Transverse colon (tissue), 4 donors: ENCODE measurements at places on chromosomes 11 and 22. TPM values are rescaled to one million over a fixed set of nuclear protein-coding genes. Genes with fewer than 3 reads are reported as not detected.

The OMP gene
- 126 TPM for total RNA-seq

The IGLL5 gene
- total RNA-seq = 14.9 TPM

The PLAAT2 gene
- total RNA-seq = 43.0 TPM

The ISX gene
- 131 TPM for total RNA-seq

The AASDHPPT gene
- 3.4 TPM for total RNA-seq

The CDC42BPG gene
- 50.5 TPM for total RNA-seq

The VPREB1 gene
- not detected for total RNA-seq

The PGA5 gene
- 15.0 TPM for total RNA-seq

The MUC15 gene
- total RNA-seq = not detected

The RIBC2 gene
- total RNA-seq = not detected

The MED19 gene
- 6.2 TPM for total RNA-seq

The MIOX gene
- not detected for total RNA-seq

The TEAD1 gene
- 214 TPM for total RNA-seq

DNA sequence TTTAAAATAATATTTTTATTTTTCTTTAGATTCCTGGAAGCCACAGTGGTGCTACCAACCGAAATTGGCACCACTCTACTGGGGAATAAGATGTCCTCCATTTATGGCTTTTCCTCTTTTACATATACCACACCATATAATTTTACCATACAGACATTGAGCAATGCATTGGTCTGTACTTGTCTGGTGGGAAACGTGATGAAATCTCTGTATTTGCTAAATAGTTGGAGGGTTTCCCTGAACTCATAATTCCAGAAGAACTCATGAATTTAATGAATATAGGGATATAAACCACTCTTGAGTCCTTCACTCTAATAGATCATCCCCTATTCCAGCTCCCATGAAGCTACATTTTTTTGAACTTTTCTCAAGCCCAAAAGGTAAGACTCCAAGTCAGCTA is 28.0 kb upstream of the MMP13 start:
- no peak for DNase-seq

- DNase-seq = peak; percentile 95
These were observed 16.7 kb downstream of the PHLDA2 start for GRCh38 chr11:2912498-2912897.

DNA sequence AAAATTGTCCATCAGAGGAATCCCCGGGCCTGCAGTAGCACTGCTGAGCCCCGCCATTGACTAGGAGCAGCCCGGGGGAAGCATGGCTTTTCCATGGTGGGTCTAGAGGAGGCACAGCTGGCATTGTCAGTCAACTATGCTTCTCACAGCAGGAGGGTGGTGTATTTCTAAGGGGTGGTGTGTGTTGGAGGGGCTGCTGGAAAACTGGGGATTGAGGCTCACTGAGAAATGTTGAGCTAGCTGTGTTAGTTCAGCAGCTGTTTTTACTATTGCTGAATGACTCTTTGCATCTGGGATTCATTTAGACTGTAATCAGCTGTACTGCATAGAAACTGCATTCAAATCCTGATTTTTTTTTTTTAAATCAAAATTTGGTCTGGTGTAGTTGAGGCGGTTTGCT is 5.6 kb downstream of the DDX10 start:
- DNase-seq = no peak

DNA sequence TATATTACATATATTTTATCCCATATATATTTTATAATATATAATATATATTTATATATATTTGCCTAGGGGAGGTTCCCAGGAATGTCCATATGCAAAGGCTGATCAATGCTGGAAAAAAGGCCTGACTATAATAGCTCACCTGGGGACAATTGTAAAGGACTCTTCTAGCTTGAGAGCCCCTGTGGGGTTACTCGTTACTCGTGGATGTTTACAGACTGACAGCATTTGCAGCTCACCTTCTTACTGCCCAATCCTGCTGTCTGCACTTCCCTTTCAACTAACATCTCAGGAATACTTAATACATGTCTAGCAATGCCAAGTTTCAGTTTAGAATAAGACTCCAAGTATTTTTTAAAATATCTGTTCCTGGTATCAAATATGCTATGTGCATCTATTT is 1365.4 kb upstream of the RAG2 start:
- DNase-seq = no peak

DNA sequence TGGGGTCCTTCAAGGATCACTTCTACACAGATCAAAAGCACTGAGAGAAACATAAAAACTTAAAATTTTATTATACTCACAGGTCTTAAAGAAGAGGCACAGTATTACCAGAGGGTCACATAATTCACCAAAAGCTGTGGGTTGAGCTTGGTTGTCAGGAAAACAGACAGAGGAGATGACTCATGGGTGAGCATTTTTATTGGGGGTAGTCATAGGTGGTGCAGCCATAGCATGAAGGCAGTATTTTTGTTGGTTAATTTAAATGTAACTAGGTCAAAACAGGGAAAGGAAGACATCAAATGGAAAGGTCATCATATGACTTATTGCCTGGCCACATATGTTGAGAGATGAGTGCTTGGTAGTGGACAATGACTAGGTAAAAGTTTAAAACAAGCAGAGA is 24.2 kb downstream of the OR5B17 start:
- DNase-seq = no peak

DNA sequence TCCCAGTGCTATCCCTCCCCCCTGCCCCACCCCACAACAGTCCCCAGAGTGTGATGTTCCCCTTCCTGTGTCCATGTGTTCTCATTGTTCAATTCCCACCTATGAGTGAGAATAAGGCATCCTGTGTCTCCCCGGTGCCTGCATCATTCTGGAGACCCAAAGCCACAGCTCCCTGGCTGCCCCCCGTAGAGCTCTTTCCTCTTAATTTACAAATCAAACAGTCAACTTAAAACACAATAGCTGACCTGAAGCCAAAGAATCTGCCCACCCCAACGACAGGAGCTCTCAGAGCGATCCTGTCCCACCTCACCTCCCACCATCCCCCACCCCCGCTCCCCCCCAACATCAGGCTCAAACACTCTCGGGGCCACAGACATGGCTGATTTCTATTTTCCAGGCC is 558.3 kb downstream of the BRD1 start:
- no peak for DNase-seq

DNA sequence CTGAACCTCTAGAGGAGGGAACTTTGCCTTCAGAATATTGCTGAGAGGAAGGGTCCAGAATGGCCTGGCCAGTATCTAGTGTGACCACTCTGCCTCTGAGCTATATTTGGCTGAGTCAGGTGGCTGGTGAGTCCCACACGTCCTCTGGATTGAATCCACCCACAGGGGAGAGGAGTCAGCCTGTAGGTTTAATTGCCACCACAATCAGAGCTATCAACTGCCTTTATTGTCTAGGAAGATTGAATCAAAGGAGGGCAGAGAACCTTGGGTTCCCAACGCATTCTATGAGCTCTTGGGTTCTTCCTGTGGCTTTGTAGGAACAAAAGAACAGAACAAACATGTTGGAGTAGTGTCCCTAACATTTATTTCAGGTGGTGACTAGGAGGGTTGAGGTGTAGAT is 67.7 kb downstream of the ST3GAL4 start:
- peak; percentile 58 for DNase-seq

- peak; percentile 79 for DNase-seq
These were observed 2.9 kb downstream of the RPL3 start for GRCh38 chr22:39316440-39317083.

DNA sequence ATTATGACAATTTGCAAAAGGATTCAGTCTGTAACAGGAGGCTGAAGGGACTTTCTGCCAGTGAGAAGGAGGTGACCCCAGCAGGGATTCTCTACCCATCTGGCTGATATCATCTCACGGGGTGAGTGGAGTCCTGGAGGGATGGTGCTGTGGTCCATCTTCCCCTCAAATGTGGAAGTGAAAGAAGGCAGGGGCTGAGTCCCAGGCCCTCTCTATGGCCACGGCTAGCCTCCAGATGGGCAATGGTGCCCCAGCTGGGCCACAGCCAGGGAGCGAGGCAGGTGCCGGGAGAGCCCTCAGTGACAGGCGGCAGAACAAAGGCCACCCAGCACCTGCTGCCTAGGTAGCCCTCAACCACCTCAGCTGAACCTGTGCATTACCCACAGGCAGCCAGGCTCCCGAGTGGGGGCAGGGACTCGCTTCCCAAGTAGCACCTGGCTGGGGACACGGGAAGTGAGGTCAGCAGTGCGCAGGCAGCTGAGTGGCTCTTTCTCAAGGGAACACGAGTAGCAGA is 6.7 kb downstream of the NECTIN1 start:
- peak; percentile 55 for DNase-seq

- DNase-seq = no peak
These were observed 23.0 kb downstream of the MS4A6A start for GRCh38 chr11:60159868-60160267.

- no peak for DNase-seq
These were observed 60.4 kb downstream of the BMAL1 start for GRCh38 chr11:13338019-13338426.

GRCh38 chr11:117900720-117901440 is 24.4 kb upstream of the FXYD6 start:
- DNase-seq = no peak

GRCh38 chr22:42800451-42801251 is 56.4 kb downstream of the ARFGAP3 start:
- DNase-seq = no peak

DNA sequence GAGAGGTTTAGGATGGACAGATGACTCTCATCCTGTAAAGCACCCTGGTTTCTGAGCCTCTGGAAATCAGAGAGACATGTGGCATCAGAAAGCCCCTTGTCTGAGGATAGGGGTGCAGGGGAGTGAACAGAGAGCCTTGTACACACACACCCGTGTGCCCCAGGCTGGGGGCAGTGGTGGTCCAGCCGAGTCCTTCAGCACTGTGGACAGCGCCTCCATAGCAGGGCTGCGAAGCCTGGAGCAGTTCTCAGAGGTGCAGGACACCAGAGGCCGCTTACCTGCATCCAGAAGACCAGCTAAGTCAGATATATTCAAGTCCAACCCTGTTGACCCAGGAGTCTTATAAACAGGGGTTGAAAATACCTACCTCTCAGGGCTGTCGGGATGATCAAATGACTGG is 11.5 kb upstream of the IGSF9B start:
- DNase-seq = no peak

- no peak for DNase-seq
These were observed 54.1 kb downstream of the CHRDL2 start for GRCh38 chr11:74677131-74677530.

- DNase-seq = no peak
These were observed 1425.8 kb downstream of the TBC1D22A start for GRCh38 chr22:48188231-48188721.

DNA sequence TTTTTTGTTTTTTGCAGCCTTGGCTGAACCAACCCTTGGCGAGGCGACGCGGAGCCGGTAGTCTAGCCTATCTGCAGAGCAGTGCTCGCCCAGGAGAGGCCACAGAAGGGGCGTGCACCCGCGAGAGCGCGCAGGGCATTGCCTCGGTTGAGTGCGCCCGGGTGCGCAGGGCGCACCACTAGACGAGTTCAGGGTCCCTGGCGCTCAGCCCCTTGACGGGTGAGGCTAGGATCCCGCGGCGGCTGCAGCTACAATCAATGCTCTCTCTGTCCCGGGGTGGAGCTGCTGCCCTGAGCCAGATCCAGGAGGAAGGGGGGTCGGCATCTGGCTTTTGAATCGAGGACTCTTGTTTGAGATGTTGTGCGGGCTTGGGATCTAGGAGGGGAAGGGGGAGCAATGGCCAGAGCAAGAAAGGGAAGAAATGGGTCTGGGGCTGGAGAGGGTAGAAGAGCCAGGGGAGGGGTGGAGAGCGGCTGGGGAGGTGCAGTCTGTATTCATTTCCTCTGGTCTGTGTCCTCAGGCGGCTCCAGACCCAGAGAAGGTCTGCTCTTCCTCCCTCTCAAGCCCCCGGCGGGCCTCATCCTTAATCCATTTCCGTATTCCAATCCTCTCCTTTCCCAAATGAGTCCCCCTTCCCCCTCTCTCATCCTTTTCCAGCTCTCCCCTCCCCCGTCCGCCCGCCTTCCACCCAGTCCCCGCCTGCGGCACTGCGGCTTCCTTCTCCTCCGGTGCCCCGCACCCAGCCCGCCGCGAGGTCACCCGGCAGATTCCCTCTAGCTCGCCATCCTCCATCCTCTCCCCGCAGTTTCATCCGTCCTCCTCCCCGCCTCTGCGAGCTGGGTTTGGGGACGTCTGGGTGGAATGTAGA is 797 bp downstream of the THY1 start:
- no peak for DNase-seq

GRCh38 chr11:1558775-1559110 is 13.3 kb downstream of the DUSP8 start:
- DNase-seq = no peak

GRCh38 chr11:128507936-128508335 is 79.4 kb downstream of the ETS1 start:
- no peak for DNase-seq

GRCh38 chr11:79406376-79406775 is 34.5 kb downstream of the TENM4 start:
- DNase-seq = no peak

DNA sequence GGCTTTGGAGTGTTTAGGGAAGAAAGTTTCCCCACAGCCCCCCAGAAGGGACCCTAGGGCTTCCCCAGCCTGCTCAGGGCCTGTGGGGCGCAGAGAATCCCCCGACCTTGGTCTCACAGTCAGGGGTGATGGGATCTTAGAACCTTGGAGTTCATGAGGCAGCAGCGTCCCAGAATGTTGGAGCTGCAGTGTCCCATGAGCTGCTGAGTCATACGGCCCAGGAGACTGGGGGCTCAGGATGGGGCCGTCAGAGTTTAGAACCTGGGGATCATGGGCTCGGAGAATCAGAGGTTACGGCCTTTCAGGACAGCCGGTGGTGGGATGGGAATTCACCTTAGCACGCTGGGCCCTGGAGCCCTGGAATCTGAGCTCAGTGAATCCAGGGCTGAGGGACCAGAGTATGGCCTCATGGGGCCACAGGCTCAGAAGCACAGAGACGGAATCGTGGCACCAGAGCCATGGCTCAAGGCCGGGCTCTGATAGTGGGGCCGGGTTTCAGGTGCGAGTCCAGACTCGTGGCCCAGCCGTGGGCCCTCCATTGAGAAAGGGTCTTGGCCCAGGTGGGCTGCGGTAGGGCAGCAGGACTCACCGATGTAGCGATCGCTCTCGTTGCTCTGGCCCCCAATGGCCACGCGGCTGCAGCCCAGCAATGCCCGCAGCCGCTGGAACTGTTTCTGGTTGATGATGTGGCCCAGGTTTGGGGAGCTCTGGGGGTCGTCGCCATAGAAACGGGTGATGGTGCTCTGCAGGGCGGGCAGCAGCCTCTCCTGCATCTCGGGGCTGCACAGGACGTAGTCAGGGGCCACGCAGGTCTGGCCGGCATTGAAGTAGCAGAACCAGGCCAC is 9.5 kb downstream of the ALDH3B2 start:
- DNase-seq = no peak

DNA sequence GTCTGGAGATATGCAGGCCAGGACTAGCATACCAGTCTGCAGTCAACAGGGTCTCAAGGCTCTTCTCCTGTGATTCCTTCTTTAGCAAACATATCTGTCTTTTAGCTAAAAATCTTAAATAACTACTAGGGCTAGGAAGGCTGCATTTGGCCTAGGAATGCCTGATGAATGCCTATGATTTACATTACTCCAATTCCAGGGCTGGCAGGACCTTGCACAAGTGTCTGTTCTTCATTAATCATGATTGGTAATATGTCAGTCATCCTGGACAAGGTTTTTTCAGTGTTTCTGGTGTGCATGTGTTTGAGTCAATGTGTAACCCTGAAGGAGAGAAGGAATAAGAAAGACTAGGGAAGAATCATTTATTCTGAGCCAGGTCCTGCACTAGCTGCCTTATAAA is 280.5 kb upstream of the NARS2 start:
- DNase-seq = no peak

- DNase-seq = peak; percentile 38
These were observed 35.0 kb upstream of the PRAME start for GRCh38 chr22:22593964-22594656.
